ENCODE measurements at places on chromosomes 4 and X. TPM values are rescaled to one million over a fixed set of nuclear protein-coding genes. Genes with fewer than 3 reads are reported as not detected.

DNA sequence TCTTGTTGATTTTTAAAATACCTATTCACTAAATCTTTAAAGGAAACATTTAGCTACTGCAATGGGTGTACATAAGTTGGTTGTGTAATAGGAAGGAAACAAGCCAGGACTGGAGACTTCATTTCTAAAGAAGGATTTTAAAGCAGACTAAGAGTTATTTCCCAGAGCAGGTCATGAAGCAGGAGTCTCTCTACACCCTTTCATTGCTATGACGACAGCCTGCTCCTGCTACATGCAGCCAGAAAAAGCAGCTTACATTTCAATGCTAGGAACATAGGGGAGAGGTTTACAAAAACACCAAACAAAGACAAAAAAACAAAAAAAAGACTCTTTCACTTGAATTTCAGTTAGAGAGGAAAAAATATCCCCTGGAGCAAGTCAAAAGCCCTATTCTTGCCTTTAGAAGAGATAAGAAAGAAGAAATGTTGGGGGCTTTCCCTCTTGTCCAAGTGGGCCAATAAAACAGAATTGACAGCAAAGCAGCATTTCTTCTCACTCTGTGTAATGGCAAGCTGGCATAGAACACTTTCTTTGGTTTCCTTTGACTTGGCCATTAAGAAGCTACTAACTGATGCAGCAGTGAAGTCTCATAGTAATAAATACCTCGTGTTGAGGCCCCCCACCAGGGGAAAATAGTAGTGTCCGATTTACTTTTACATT lies 3.4 kb downstream of the SPARCL1 start:
- DNase-seq, result no peak

Gene KANTR
- 5.7 TPM for total RNA-seq

Gene PTPN13
- 1.5 TPM for total RNA-seq

- DNase-seq, result no peak
Measured at GRCh38 chr4:26431461-26432180, 58.7 kb downstream of the CCKAR start.

DNA sequence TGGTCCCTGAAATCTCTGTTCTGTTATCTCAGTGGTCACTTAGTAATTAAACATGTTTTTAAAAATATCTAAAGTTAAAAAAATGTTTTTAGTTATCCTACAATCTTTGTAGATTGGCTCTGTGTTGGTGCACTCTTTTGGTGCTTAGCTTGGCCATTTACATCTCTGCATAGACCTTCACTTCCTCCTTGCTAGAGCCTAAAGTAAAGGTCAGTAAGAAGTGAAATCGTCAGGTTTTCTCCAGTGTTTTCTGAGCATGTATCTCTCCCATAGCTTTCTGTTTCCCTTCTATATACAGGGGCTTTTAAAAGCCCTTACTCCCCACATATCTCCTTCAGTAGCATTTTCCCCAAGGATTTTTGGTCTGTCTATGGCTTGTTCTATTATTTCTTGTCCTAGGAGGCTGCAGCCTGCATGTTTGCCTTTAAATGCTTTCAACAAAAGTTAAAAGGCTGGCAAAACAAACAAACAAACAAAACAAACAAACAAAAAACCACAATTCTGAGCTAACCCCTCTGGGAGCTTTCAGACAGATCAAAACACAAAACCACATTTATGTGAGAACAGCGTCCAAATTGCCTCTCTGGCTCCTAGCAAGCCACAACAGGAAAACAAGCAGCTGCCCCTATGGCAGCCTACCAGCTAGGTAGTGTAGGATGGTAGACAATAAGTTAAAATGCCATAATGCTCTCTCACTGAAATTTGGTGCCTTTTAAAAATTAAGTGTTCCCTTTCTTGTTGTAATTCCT lies 27.3 kb upstream of the GPRASP2 start:
- no peak for DNase-seq

DNA sequence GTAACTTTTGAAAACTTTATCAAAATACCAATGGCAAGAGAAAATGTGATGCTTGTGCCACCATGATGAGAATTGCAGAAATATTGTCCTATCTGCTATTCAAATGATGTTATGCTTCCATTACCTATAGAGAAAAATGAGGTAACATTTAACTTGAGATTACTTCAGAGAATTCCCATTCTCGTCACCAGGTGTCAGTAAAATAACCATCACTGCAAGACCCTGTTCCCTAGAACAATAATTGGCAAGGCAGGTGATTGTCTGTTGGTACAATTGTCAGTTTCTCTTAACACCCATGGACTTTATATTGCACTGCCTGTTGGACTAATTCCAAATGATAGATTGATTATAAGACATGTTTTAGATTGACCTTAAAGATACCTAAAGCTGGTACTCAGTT lies 179.9 kb downstream of the GABRG1 start:
- DNase-seq, result no peak

Gene AKAP14
- not detected for total RNA-seq

Gene HPGDS
- not detected for total RNA-seq

GRCh38 chrX:27251369-27251768 lies 211.8 kb downstream of the PPP4R3C start:
- no peak for DNase-seq

- DNase-seq, result no peak
Measured at GRCh38 chr4:129014566-129015509, 78.5 kb downstream of the SCLT1 start.

DNA sequence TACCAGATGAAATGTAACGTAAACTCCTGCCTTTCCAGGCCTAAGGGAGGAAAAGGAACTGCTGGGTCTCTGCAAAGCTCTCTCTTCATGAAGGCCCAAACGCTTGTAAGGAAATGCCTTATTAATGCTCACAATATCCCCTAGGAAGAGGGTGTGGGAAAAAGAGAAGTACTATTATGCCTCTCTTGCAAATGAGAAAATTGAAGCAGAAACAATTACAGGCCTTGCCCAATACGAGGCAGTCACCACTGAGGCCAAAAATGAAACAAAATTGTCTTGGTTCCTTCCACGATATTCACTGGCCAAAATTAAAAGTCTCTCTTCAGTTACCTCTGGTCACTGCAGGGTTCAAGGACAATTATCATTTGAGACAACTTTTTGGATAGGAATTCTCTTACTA lies 3.2 kb downstream of the SCARB2 start:
- DNase-seq, result no peak

GRCh38 chr4:188722911-188723310 lies 583.7 kb downstream of the TRIML1 start:
- no peak for DNase-seq

DNA sequence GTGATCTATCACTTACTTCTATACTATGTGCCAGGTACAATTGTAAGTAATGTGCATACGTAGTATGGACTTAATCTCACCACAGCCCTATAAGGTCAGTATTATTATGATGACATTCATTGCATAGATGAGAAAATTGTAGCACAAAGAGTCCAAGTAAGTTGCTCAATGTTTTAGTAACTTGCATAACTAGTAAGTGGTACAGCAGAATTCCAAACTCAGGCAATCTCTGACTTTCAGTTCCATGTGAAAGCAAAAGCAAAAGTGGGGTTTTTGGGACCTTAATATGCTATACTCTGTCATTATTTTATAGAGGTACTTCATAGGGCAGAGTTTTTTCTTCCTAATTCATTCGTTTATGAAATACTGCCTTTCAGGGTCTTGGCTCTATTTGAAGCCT lies 188.8 kb upstream of the VEGFC start:
- DNase-seq, result no peak

Data from natural killer cell treated with Interleukin-12 subunit alpha and Interleukin-12 subunit beta and Interleukin-15 and Interleukin-18, amount 100 ng/mL, for 72 hours (primary cell).